ENCODE measurements at places on chromosomes 3 and 15. TPM values are rescaled to one million over a fixed set of nuclear protein-coding genes. Genes with fewer than 3 reads are reported as not detected.
A peak's percentile ranks its signal among the peaks of the same experiment; 100 is the strongest.

- peak; percentile 76 for DNase-seq
Observed at GRCh38 chr3:177679568-177680471, 482.5 kb upstream of the TBL1XR1 start.

DNA sequence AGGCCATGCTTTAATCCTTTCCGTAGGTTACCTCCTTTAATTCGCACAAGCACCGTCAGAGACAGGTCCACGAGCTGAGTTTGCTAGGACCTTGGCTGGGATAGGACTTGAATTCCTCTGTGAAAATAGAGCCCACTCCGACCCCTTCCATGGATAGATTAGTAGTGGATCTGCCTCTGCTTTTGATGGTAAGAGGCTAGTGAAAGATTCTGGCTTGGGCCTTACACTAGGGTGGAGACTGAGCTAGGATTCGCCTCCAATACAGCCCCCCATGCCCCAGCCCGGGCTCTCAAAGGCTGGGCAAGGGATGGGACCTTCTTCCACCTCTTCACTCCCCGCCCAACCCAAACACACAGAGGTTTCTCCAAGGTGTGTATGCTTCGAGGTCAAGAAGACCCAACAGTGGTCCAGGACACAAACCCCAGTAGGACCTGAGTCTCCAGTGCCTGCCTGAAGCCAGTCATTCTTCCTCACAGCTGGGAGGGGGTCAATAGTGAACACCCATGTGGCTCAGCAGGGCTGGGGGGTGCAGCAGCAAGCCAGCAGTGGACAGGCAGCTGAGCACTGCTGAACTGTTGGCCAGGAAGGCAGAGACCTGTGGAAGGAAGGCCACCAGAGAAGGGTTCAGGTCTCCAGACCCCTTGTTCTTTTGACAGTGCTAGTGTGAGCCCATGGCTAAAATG lies 75.7 kb downstream of the SPSB4 start:
- no peak for DNase-seq

DNA sequence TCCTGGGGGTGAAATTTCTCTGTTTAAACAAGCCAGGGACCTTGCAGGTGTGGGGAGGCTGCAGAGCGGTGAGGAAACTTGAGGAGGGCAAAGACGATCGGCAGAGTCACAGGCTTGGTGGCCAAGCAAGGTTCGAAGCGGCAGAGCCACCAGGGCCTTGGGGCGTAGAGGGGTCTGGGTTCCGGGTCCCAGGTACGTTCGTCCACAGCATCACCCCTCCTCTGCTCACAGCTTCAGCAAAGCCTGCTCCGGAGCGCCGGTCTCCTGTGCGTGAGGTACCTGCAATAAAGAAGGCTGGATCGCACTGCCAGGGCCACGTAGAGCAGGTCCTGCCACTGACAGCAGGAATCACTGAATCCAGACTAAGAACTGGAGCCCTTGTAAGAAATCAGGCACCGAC lies 66.8 kb upstream of the PCSK6 start:
- no peak for DNase-seq

The GABRA5 gene
- total RNA-seq: not detected

The RHOV gene
- total RNA-seq: 0.18 TPM

- no peak for DNase-seq
Observed at GRCh38 chr15:51414256-51414860, 72.9 kb downstream of the GLDN start.

GRCh38 chr15:38164061-38164460 lies 88.6 kb upstream of the SPRED1 start:
- DNase-seq: no peak

The CD276 gene
- 85.6 TPM for total RNA-seq

DNA sequence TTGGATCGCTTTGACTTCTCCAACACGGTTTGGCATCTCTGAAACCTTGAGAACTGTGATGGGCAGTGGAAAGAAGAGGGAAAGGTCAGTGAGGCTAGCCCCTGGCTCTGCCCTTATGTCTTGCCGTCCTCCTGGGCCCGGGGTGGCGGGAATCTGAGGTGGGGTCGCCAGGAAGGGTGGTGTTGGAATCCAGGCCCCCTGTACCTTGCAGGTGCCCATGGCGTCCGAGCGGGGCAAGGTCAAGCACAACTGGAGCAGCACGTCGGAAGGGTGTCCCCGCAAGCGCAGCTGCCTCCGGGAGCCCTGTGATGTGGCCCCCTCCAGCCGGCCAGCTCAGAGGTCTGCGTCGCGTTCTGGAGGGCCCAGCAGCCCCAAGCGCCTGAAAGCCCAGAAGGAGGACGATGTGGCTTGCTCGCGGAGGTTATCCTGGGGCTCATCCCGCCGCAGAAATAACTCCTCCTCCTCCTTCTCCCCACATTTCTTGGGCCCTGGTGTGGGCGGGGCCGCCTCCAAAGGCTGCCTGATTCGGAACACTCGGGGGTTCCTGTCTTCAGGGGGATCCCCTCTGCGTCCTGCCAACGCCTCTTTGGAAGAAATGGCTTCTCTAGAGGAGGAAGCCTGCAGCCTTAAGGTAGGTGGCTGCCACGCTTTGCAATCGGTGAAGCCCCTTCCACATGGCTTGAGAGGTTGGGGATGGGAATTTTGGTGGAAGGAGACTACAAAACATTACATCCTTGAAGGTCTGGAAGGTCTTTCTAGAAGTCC lies 907 bp downstream of the TATDN2 start:
- DNase-seq: peak; percentile 35

DNA sequence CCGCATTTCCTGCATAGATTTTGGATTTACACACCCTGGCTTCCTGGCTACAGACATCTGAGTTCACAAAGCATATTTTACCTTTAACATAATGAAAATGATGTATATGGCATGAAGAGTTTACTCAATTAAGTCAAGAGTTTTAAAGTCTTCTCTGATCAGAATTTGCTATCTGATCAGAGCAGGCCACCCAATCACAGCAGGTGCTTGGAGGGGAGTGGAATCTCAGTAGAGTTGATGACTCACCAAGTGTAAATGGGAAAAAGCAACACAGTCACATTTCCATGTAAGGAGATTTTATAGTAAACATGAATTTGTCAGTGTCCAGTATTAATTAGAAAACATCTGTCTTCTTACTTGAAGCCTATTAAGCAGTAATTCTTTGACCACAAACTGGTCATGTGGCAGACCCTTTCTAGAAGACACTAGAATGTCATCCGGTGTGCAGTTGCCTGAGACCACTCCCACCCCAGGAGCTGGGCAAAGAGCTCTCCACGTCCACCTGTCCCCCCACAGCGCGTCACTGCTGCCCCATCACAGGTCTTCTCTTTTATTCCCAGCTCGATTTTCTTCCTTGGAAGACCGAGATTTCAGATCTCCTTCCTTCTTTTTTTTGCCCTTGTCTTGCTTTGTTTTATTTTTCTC lies 10.8 kb downstream of the MESD start:
- peak; percentile 58 for DNase-seq

- DNase-seq: peak; percentile 29
Observed at GRCh38 chr3:49248840-49249227, 28.2 kb downstream of the C3orf62 start.

DNA sequence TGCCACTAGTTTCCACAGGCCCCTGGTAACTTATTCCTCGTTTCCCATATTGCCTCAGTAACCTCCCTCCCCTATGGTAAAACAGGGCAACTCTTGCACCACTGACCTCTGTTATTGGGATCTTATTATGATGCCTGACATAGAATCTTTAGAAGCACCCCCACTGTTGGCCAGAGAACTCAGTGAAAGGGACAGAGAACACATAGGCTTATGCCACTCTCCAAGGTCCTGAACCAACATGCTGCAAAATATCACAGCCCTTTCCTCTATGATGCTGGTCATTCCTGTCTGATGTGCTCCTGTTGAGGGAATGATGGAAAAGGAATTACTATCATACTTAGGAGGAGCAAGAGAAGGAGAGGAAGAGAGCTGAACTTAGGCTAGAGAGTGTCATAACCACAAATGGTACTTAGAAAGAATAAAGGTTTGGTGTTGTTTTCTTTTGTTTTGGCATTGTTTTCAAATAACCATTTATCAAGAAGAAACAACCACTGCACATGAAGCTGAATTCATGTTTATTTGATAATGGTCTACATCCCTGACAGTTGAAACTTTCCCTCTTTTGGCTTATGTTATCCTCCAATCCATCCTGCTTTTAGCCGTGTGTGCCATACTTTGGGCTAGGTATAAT lies 330.2 kb downstream of the EPHB1 start:
- DNase-seq: peak; percentile 1

DNA sequence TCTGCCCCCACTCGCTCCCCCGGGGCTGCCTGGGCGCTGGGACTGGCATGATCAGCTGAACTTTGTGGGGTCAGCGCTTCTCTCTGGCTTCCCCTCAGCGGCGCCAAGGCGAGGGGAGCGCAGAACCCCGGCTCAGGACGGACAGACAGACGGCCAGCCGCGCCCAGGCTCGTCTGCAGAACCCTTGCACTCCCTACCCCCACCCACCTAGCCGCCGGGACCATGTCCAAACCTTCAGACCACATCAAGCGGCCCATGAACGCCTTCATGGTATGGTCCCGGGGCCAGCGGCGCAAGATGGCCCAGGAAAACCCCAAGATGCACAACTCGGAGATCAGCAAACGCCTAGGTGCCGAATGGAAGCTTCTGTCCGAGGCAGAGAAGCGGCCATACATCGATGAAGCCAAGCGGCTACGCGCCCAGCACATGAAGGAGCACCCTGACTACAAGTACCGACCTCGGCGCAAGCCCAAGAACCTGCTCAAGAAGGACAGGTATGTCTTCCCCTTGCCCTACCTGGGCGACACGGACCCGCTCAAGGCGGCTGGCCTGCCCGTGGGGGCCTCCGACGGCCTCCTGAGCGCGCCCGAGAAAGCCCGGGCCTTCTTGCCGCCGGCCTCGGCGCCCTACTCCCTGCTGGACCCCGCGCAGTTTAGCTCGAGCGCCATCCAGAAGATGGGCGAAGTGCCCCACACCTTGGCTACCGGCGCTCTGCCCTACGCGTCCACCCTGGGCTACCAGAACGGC lies 621 bp downstream of the SOX14 start:
- no peak for DNase-seq

GRCh38 chr3:32004113-32004765 lies 22.7 kb downstream of the ZNF860 start:
- DNase-seq: no peak

GRCh38 chr3:32018757-32019564 lies 37.4 kb downstream of the ZNF860 start:
- DNase-seq: peak; percentile 63

The SPATA12 gene
- total RNA-seq: 0.14 TPM

- DNase-seq: no peak
Observed at GRCh38 chr3:157074981-157075380, 85.0 kb downstream of the CCNL1 start.

GRCh38 chr3:190491533-190492054 lies 22.3 kb upstream of the IL1RAP start:
- no peak for DNase-seq

- no peak for DNase-seq
Observed at GRCh38 chr3:189567322-189567721, 63.9 kb upstream of the TP63 start.
